ENCODE measurements at places on chromosomes 2 and 18.

DNA sequence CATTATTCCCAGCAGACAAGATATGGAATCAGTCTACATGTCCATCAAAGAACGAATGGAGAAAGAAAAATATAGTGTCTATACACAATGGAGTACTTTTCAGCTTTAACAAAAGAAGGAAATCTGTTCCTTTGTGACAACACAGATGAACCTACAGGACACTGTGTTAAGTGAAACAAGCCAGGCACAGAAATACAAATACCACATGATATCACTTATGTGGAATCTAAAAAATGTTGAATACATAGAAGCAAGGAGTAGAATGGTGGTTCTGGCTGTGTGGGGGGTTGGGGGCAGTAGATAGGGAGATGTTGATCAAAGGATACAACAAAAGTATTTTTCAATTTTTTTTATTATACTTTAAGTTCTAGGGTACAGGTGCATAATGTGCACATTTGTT, 347.7 kb upstream of the MAP2 start:
- no peak for DNase-seq

- no peak for DNase-seq
Measured at GRCh38 chr2:196247976-196248280, 76.5 kb upstream of the STK17B start.

- no peak for DNase-seq
Measured at GRCh38 chr2:229438430-229439159, 167.5 kb upstream of the PID1 start.

DNA sequence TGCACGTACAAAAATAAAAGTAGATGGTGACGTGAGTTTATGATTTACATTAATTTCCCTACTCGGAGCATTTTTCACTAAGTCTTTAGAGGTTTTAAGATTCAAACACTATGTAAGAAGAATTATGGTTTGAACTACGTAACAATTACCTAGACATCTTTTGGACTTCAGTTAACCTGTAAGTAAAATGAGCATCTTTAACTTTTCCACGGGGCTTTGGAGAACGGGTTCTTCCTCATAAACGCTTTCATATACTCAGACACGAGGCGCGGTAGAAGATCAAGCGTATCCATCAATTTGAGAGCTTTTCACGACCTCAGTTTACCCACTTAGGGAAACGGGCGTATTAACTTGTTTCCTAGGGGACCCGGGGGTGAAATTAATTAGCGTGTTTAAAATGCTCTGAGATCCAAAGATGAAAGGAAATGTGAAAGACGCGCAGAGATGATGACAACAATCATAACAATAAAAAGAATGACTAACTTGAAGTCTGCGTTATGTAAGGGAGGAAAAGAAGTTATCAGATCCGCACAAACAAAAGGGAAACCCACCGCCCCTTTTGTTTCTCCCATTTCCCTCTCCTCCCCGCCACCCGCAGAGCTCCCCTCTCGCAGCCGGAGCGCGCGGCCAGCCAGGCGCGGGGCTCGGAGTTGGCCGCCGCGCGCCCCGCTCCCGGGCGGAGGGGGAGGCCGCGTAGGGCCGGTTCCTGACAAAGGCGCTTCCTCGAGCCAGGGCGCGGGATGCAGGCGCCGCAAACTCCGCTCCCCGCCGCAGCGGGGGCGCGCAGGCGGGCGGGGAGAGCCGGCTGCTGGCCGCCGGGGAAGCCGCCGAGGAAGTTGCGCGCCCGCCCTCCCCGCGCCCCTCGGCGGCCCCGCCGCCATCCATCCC, 807 bp downstream of the PELI1 start:
- DNase-seq: peak; percentile 2

GRCh38 chr2:26384183-26384582, 17.5 kb upstream of the DRC1 start:
- DNase-seq: no peak

DNA sequence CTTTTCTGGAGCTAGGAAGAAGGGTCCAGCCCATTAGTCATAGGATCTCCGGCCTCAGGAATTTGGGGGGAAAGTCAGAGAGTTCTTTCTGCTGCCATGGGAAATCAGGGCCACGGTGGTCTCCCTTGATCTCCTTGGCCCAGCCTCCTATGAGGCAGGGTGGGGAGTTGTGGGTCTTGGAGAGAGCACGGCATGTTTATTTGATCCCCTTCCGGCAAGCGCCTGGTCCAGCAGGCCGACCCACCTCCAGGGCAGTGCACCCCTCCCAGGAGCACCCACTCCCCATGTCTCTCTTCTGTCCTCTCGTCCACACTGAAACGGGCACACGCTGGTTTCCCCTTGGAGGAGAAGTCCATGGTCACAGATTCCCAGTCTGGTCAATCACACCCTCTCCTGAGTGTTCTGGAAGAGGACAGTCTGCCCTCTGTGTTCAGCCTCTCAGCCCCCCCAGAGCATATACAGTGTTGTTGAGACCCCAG, 464.6 kb upstream of the HS6ST1 start:
- DNase-seq: no peak

GRCh38 chr18:2415656-2416055, 155.6 kb downstream of the METTL4 start:
- DNase-seq: no peak

DNA sequence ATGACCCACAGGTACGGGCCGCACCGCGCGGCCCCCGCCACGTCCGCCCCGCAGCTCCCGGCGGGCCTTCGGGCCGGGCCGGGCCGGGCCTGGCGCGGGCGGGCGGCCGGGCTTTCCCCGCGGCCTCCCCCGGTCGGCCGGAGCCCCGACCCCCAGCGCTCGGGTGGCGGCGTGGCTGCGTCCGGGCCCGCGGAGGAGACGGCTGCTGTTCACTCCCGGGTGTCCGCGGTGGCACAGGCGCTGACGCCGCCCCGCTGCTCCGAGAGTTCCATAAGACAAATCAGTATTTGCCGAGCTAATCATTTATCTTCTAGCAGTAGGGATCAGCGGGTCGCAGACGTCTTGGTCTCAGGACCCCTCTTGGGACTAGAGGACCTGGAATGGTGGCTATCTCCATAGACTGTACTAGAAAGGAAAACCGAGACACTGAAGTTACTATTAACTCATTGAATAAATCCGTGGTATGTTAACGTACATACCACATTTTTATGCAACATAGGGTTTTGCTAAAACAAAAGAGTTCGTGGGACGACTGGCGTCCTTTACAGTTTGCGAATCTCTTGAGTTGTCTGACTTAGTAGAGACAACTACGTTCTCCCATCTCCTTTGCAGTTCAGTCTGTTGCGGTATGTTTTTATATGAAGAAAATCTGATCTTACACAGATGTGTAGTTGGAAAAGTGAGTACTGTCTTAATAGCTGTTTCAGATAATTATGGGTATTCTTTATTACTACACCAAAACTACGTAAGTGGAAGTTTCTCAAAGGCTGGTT, 500 bp downstream of the LIMS1 start:
- DNase-seq: no peak

GRCh38 chr2:196160101-196160500, 11.3 kb downstream of the STK17B start:
- no peak for DNase-seq

DNA sequence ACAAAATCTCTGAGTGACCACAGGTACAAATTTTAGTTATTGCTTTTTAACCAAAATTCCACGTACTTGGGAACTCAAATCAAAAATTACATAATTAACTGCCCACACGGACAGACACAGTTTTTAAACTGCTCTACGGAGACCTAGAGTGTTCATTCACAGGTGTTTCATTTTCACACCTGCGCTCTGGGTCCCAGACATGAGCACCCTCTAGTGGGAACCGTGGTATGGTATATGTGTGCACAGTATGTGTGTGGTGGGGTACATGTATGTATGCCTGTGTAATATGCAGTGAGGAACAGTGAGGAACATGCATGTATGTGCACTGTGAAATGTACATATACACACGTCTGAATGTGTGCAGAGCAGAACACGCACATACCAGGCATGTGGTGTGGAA, 65.0 kb downstream of the PPP4R1 start:
- DNase-seq: no peak

DNA sequence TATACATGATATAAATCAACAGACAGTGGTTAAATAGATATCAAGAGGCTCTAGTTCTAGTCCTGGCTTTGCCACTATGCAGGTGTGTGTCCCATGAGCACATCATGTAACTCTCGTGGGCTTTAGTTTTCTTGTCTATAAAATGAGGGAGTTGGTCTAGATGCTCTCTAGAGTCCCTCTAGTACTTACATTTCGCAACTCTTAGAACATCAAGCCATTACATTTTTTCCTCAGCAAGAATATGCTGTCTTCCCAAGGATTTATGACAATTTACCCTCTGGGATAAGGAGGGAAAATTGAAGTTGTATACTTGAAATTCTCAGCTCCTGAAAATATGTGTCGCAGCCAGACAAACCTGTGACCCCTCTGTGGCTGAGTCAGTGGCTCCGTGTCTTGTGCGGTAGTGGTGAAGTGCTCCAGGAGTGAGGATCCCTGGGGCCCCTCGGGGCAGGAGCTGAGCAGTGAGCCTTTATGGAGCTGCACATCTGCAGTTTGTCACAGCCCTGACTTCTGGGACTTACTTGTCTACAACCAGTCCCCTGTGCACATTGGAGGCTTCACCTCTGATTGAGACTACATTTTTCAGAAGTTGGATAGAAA, 6.8 kb downstream of the PKP4 start:
- no peak for DNase-seq

DNA sequence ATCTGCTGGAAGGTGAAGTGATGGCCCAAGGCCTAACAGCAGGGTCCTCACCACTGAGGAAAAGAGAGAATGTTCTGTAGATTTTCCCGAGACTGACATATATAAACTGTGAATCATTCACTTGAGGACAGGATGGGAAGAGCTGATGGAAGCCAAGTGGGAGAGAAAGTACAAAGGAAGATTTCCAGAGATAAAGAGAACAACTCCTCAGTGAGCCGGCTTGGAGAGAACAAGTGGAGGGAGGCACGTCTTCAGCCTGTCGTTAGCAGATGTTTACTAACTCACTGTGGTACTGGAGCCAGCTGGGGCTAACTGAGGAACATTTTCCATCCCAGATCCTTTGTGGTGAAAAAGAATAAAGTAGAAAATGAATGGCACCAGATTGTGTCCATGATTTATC, 552.9 kb upstream of the TNP1 start:
- DNase-seq: no peak

DNA sequence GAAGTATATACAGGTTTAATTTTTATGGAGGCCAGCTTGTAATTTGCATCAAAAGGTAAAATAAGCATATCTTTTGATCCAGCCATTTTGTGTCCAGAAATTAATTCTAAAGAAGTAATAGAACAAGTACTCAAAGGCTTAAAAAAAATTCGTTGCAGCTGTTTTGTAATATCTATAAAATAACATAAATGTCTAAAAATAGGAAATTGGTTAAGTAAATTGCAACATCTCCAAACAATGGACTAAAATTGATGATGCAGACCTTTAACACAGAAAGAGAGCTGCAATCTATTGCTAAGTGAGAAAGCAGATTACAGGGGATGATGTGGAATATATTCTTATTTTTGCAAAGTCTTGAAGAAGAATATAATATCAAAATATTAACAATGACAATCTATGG, 19.4 kb downstream of the AAK1 start:
- DNase-seq: no peak

DNA sequence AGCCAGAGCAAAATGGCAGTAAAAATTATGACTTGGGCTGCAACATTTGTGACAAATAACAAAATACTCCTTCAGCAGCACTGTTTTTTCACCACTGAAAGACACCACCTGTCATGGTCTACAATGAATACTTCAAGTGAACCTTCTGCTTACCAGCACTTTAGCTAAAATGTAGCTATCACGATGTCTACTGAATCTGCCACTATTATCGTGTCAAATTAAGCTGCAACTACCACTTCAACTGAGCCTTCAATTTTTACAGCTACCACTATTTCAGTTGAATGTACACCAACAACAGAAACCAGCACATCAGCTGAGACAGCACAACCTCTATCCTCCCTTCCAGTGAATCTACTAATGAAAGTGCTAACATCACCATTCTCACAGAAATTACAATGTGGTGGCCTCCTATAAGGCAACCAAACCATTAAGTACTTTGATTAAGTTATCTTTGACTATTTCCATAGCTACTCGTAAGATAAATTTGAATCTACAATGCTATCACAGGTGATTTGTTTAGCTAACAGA, 10.8 kb upstream of the DYNAP start:
- no peak for DNase-seq

DNA sequence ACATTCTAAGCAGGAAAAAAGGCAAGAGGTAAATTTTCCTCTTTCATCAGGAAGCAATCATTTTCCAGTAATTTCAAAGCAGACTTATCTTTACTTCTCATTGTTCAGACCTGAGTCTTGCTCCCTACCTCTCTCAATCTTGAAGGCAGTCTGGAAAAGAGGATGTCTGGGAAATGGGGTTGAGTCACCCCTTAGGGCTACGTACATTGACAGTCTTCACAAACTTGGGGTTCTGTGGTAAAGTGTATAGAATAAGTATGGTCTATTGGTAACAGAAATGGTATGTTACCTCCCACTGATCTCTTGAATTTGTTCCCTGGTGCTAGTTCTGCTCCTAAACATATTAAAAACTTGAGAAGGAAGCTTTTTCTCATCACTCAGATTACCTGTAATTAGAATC, 361.3 kb downstream of the SS18 start:
- no peak for DNase-seq

- DNase-seq: no peak
Measured at GRCh38 chr18:48959921-48960920, 9.5 kb upstream of the SMAD7 start.

DNA sequence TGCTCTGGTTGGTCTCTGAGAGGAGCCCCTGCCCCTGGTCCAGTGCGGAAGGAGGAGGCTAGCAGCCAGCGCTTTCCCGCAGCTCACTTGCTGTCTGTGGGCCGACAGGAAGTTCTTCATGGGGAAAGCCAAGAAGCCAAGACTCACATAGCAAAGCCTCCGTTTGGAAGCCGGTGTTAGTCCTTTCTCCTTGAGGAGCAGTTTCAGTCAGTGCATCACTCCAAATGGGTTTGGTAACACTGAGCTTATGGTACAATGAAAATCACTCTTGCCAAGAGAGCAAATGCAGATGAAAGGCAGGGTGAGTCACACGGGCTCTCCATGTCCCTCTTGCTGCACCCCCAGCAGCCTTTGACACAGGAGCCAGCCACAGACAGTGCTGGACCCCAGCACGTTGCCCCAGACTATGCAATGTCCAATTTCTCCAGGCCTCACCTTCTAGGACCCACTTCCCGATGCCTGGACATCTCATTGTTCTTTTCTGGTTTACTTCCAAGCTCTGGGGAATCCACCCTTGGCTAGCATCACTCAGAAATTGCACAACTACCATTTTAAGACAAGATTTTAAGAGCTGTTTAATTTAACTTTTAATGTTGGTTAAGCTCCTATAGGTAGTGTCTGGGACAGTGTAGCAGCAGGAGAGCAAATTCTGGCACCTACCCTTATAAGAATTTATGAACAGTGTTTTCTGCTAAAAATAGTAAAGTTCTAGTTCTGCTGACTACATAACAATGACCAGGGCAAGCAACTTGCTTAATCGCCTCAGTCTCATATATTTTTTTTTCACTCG, 174.9 kb downstream of the ASB1 start:
- DNase-seq: no peak

DNA sequence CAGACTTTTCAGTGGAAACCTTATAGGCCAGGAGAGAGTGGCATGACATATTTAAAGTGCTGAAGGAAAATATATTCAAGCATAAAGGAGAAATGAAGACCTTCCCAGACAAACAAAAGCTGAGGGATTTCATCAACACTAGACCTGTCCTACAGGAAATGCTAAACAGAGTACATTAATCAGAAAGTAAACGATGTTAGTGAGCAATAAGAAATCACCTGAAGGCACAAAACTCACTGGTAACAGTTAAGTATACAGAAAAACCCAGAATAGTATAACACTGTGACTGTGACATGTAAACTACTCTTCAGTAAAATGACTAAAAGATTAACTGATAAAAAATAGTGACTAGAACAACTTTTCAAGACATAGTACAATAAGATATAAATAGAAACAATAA, 87.4 kb downstream of the ATP8B1 start:
- DNase-seq: no peak
